ENCODE measurements at places on chromosomes 1 and 21.
A peak's percentile ranks its signal among the peaks of the same experiment; 100 is the strongest.

GRCh38 chr1:7667625-7668218, 103.4 kb upstream of the VAMP3 start:
- DNase-seq: peak; percentile 55

GRCh38 chr1:226786550-226786949, 47.5 kb upstream of the ITPKB start:
- DNase-seq: no peak

DNA sequence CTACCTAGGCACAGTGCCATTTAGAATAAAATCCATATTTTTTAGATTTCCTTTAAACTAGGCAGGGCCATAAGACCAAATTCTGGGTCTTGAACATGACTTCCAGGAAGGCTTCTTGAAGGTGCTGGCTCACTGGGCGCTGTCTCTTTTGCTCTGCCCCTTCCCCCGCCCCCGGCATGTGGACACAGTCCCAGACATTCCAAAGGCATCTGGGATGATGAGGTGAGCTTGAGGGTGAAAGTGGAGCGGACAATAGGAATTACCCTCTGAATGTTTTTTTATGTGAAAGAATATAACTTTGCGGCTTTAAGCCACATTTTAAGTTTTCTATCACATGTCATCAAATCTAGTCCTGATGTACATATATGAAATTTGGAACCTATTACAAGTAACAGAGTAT, 29.4 kb downstream of the RWDD3 start:
- DNase-seq: no peak

- no peak for DNase-seq
Measured at GRCh38 chr1:235781807-235782206, 84.9 kb downstream of the LYST start.

DNA sequence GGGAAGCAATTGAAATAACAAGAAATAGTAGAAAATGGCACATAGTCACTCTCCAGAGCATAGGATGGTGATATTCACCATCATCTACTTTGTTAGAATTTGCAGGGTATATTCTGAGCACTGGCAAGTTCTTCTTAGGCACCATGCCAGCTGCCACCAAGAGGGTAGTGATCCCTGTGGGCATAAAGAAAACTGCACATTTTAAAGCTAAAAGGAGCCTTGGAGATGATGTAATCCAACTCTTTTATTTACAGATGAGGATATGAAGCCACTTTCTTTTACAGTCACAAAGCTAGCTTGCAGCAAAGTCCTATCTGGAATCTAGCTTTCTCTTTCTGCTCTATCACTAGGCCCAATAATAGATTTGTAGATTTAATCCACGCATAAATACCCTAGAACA, 69.0 kb downstream of the PTGER3 start:
- no peak for DNase-seq

- DNase-seq: no peak
Measured at GRCh38 chr1:161706482-161707347, at the start of gene FCRLA. Gene FCRLA (plus strand): TSS chr1:161707229. CDS start chr1:161707265, 36 bp downstream.

DNA sequence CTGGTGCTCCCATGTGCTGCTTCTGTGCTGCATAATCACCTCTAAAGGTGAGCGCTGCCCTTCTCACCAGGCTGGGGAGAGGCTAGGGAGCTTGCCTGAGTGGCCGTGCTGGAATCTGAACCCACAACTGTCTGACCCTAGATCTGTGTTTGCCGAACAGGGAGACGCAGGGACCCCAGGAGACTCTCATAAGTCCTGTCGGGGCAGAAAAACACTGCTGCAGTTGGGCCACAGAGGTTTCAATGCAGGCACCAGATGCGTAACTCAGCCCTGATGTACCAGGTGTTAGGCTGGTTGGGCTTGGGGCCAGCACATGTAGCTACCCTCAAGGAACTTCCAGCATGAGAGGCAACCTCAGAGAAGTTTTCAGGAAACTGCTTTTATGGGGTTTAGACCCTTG, 49.5 kb upstream of the DMRTB1 start:
- no peak for DNase-seq

- DNase-seq: no peak
Measured at GRCh38 chr21:46062471-46063211, 35.3 kb upstream of the COL6A2 start.

DNA sequence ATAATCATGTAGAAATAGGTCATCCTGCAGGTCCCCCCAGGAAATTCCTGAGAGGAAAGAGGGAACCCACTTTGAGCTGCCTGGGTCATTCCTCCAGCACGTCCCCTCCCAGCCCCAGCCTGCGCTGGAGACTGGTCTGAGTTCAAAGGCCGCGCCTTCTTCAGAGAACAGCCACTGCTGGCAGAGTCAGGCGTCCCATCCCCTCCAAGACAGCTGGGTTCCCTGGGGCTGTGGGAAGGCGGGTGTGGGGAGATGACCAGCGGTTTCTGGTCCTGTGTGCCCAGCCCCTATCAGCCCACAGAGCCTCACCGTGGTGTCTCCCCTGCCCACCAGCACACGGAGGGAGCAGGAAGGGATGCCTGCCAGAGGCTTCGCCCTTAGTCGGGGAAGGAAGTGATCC, 18.0 kb upstream of the TRAPPC10 start:
- no peak for DNase-seq

Data from NCI-H187 (cell line).